ENCODE measurements at places on chromosomes 16 and 17.
A peak's percentile ranks its signal among the peaks of the same experiment; 100 is the strongest.

DNA sequence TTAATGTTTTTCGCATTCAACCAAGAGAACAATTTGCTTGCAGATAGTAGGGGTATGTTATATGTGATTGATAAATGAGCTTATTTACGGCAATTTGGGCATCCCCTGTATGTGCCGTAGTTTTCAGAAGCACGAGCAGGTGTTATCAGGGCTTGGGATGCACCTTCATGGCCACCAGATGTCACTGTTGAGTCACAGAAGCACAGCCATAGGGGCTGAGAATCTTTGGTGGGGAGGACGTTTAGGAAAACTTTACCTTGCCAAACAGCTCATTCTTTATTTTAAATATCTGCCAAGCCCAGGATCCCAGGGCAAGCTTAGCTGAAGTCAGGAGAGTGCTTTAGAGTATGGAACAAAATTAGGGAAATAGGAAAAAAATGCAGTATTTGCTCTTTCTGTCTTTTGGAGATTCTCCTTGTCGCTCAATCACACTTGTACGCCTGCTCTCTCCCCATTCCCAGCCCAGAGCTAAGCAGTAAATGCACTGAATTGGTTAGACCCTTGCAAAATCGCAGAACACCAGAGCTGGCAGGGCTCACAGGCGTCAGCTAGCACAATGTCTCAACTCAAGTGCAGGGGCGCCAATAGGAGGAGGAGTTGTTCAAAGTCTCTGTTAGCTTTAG is 93.6 kb upstream of the MPHOSPH6 start:
- peak; percentile 64 for DNase-seq

DNA sequence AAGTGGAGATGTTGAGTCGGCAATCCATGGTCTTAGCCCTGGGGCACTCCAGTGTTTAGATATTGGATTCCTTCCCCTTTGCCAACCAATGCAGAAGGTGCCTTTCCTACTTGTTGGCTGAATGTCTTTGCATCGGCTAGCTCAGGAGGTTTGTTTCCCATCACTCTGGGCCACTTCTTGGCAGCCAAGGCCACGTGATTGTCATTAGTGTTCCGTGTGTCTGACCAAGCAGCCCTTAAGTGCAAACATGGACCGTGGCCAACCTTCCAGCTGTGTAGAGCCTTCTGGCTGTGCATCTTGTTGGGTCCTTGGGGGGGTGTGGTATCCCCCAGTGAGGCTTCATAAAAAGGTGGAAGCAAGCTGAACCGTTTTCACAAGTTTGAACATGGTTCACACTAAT is 66.0 kb downstream of the GNAO1 start:
- no peak for DNase-seq

GRCh38 chr17:78935419-78936323 is 10.5 kb upstream of the TIMP2 start:
- peak; percentile 99 for DNase-seq

GRCh38 chr17:9865586-9865985 is 39.5 kb downstream of the RCVRN start:
- peak; percentile 6 for DNase-seq

- no peak for DNase-seq
Observed at GRCh38 chr17:29732613-29733012, 109.9 kb upstream of the CORO6 start.

DNA sequence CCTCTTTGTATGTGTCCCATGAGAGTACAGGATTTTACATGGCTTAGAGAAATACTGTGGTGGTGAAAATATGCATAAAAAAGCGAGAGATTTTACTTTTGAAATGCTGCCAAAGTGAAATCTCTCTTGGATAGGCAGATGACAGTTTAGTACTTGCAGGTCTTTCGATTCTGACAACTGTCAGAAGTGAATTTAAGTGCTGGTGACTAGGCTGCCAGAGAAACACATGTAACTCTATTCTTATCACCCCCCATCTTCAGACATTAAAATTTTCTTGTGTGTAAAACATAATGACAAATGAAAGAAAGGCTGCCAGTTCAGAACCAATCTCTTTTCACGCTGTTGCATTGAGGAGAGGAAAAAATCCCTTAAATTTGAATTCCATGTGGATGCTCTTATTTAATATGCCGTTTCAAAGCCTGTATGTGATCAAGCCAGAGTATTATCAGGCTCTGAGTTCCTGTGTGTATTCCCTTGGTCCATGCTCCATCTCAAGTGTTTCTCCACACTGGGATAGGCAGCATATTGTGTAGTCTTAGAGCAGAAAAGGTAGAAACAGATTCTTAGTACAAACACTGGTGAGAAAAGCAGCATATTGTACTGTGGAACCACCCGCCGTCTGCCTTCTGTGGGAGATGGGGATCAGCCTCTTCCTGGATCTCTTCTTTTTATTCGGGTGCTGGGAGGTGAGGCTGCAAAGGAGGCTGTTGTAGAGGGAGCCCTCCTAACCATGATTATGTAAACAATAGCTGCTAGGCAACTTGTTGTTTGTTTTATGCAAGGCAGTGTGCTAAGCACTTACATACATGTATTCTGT is 291.3 kb downstream of the WWOX start:
- DNase-seq = no peak

- DNase-seq = no peak
Observed at GRCh38 chr17:81500047-81500446, 12.6 kb downstream of the ACTG1 start.

DNA sequence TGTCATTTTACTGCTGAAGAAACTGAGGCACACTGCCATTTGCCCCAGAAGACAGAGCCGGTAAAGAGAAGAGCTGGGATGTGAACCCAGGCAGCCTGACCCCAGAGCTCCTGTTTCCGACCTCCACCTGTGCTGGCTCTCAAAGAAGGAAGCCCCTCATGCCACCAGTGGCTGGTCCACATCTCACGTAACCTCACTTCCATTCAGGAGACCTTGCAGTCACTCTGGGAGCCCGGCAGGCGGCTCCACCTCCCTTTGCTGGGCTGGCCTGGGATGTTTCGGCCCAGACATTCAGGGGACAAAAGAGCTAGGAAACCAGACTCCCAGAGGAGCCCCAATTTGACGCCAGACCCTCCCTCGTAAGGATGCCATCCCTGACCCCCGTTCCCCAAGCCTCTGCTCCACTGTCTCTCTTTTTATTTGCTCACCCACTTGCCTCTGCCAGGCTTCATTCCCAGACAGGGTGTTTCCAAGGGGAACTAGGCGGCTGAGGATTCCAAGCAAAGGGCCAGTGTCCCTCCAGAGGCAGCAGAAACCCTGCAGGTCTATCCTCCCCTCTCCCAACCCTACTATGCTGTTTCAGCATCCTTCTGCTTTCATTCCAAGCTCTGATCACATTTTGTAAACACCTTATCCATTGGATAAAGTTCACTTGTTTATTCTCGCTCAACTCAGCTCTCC is 2.8 kb downstream of the TAF1C start:
- DNase-seq = peak; percentile 47

GRCh38 chr17:8430966-8431365 is 4.7 kb upstream of the NDEL1 start:
- peak; percentile 95 for DNase-seq

DNA sequence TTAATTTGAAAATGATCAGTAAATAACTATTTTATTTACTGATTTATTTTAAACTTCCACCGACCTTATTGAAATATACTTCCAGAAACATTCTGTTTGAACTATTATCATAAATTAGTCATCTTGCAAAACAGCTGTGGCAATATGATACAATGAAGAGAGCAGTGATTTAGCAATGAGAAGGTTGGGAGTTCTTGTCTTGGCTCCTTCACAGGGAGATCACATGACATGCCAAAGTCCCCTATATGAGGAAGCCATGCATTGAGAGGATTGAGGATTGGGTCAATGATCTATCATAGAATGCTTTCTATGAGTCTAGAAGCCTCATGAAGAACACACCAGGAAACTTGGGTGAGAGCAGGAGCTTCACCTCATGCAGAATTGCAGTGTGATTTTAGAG is 222.7 kb downstream of the LGALS9B start:
- no peak for DNase-seq

DNA sequence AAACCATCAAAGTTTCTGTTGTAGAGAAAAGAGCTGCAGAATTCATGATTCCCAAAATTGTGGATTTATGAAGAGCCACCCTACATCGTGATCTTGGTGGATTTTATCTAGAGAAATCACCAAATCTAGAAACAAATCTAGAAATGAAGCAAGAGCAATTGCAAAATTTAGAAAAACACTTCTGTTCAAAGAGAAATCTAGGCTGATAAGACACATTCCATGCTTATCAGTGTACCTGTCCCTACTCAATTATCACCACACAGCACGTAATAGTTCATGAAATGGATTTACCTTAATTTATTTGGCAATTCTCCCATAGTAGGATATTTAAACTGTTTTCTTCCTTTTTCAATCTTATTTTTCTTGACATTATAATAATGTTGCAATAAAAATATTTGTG is 94.0 kb upstream of the NOL11 start:
- DNase-seq = no peak

DNA sequence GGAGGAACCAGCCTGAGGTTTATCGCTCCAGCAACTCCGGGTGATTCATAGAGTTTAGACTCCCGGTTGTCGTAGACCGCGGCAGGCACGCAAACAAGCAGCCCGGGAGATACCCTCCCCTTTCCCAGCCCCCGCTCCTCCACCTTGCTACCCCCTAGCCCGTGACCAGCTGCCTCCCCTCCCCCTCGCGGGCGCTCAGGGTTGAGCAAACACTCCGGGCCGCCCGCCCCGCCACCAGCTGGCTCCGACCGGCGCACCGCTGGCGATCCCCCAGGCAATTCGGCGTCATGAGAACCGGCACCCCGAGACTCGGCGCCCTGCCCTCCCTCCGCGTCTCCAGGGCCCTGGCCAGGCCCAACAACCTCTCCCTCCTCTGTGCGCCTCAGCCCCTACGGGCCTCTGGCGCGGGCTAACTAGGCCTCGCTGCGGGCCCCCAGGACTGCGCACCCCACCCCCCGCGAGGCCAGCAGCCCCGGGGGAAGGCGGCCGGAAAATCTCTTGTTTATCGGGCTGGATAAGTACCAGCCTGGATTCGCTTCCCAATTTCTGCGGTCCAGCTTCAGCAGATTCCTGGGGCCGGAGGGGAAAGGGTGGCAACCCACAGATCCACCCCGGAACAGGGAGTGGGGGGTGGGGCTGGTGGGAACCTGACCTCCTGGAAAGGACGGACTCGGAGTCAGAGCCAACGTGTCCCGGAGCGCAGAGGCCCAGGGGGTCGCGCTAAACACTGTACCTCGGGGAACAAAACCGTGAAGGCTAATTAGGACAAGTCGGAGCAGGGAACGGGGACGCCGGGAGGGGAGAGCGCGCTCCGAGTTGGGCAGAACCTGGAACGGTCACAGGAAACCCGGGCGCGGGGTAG is 951 bp upstream of the GPRC5C start:
- DNase-seq = peak; percentile 85

GRCh38 chr17:7823581-7824001 is 10.4 kb upstream of the KDM6B start:
- DNase-seq = no peak

DNA sequence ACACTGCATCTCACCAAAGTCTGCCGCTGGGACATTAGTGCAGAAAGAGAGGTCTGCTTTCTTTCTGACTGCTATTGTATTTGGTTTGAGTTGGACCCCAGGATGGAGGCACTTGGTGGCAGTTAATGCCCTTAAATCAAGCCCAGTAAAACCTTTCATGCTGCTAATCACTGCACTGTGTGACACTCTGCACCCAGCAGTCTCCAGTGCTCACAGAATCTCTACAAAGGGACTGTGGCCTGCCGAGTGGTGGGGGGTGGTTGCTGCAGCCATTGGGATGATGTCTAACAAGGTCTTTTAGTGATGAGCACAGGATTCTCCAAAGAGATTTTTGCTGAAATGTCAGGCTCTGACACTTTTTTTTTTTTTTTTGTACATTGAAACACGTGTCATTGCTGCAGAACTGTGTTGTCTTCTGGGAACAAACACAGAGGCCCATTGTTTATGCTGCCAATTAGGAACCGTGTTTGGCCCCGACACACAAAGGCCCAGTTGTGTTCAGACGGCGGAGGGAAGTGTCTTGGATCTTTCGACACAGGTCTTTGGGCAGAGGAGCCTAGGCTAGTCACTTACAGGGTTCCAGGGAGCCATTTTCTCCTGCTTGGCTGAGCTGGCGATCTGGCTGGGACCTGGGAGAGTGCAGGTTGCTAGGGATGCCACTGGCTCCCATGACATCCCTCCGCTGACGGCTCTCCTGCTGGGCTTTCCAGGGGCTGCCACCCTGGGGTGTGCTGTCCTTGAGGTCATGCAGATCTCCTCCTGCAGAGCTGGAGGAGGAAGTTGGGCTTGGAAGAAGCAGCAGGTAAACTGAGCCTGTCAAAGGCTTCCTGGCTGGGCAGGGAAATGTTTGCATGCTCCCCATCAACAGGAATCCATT is 16.2 kb upstream of the TNRC6C start:
- DNase-seq = no peak

DNA sequence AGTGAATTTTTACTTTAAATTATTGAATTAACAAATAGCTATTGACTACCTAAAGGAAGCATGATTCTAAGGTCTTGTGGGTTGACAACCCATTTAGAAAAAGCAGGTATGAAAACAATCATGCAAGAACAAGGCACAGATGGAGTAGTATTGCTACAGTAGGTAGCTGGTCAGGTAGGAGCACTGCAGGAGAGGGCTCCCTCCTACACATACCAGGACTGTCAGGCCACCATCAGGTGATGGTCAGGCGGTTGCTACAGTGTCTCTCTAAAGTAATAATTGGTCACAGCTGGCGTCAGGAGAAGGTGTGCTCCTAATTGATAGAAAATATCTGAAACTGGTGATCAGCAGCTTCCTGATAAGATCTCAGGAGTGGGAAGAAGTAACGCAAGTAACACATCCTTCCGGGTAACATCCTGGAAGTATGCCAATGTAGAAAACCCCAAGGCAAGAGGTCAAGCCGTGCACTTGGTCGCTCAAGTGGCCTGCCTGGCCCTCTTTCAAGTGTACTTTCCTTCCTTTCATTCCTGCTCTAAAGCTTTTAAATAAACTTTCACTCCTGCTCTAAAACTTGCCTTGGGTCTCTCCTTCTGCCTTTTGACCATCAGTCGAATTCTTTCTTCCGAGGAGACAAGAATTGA is 486.5 kb downstream of the TMEM114 start:
- DNase-seq = no peak

GRCh38 chr17:18025945-18026776 is 12.8 kb downstream of the ATPAF2 start:
- peak; percentile 97 for DNase-seq

GRCh38 chr16:81263470-81264220 is 25.2 kb downstream of the BCO1 start:
- peak; percentile 46 for DNase-seq

DNA sequence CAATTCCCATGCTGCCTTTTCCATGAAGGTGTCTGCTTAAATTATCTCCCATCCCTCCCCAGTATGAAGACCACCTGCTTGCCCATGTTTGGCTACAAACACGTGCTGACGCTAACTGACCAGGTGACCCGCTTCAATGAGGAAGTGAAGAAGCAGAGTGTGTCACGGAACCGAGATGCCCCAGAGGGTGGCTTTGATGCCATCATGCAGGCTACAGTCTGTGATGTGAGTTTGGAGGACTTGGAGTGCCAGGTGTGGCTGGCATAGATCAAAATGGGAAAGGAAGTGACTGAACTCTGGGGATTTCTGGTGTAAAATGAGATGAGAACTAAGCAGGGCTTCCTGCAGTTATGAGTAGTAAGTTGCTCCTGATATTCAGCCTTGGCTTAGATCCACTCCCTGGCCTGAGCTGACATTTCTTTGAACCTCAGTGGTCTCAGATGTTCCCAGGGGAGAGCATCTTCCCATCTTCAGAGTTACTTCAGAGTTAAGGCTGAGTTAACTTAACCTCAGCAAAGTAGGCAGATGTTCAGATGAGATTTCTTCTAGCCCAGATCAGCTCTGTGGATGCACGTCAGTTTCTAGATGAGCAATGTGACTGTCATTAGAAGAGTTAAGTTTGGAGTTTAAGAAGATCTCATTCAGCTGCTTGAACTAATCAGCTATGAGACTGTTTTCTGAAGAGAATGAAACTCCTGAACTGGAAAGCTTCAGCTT is 32.7 kb downstream of the ITGB3 start:
- peak; percentile 68 for DNase-seq

- DNase-seq = no peak
Observed at GRCh38 chr17:19703828-19704613, 12.4 kb downstream of the SLC47A2 start.

Data from GM23248 (cell line).